ENCODE measurements at places on chromosomes 16 and 17.
A peak's percentile ranks its signal among the peaks of the same experiment; 100 is the strongest.

DNA sequence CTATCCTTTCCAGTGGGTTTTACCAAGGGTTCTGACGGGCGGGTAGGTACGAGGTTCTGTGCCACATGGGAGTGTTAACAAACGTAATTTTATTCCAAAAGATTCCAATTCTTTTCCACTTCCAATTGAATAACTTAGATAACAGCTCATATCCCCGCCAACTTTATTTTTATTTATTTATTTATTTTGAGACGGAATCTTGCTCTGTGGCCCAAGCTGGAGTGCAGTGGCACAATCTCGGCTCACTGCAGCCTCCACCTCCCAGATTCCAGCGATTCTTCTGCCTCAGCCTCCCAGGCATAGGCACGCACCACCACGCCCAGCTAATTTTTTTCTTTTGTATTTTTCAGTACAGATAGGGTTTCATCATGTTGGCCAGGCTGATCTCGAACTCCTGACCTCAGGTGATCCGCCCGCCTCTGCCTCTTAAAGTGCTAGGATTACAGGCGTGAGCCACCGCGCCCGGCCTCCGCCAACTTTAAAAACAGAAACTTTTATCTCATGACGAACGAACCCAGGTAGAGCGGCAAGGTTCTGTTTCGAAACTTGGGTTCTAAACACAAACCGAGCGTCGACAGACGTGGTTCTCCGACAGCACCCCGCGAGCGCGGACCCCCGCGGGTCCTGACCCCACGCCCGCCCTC is 613 bp downstream of the ECI1 start:
- no peak for DNase-seq

DNA sequence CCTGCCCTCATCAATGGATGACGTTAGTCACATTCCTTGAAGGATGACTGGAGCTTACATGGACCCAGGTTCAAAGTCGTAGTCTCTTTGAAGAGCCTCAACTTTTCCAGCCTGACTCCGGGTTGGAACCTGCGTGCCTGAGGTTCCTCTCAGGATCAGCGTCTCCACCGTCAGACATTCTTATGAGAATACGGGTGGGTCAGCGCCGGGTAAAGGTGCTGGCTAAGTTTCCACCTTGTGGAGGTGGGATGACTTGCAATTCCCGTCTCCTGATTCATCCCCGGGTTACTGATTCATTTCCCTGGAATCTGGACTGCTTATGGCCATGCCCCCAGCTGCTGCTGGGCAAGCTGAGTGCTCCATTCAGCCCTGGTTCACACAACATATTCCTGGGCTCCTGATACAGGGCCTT is 38.9 kb upstream of the CMIP start:
- DNase-seq = peak; percentile 98

GRCh38 chr17:63488851-63489250 is 12.0 kb downstream of the ACE start:
- DNase-seq = no peak

GRCh38 chr17:73546770-73547536 is 97.3 kb downstream of the SDK2 start:
- peak; percentile 68 for DNase-seq

- DNase-seq = no peak
These were observed 16.2 kb downstream of the MARCHF10 start for GRCh38 chr17:62791767-62792446.

DNA sequence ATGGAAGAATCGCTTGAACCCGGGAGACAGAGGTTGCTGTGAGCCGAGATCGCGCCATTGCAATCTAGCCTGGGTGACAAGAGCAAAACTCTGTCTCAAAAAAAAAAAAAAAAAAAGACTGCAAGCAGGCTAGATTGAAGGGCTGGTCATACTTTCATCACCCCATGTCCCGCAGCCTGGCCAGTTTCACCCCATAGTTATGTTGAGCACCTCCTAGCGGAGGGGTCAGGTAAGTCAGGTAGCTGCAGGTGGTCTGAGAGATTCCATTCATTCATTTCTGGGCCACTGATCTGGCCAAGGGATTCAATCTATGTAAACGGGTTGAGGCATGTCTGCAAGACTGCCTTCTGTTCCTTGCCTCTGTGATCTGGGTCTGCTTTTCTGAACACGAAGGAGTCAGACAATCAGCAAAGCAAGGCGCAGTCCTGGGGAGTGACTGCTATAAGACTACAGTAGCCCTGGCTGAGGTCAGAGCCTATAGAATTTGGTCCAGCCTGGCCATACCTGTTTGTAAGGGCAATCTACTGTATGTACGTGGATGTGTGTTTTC is 23.6 kb upstream of the BPTF start:
- DNase-seq = no peak

DNA sequence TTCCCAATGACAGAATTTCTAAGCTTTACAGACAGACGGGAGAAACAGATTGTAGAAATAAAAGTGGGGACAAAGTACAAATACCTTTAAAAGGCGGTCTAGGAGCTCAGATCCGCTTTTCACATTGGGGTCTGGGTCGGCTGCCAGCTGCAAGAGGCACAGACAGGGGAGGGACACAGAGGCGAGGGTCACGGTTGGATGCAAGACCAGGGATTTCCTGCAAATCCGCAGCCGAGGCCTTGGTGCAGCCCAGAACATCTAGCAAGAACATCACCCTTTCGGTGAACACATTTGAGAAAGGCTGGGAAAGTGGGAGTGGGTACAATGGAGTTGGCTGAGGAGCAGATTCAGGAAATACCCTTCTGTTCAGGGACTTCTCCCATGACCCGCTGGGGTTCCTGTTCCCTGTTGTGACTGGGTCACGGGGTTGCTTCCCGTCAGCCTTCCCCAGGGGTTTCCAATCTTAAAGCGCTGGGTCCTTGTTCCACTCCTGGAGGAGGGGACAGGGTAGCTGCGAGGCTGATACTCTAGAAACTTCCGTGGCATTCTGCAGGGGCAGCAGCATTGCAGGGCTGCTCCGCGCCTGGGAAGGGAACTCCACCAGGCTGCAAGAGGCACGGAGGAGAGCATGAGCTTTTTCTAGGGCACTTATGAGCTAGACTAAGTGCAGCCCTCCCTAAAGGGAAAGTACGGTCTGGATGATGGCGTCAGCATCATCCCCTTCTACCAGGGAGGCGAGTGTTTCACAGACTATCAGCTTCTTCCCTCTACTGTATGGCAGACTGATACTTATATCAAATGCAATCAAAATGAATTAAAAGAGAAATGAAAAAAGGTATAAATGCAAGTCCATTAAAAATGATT is 16.0 kb downstream of the VAC14 start:
- no peak for DNase-seq

DNA sequence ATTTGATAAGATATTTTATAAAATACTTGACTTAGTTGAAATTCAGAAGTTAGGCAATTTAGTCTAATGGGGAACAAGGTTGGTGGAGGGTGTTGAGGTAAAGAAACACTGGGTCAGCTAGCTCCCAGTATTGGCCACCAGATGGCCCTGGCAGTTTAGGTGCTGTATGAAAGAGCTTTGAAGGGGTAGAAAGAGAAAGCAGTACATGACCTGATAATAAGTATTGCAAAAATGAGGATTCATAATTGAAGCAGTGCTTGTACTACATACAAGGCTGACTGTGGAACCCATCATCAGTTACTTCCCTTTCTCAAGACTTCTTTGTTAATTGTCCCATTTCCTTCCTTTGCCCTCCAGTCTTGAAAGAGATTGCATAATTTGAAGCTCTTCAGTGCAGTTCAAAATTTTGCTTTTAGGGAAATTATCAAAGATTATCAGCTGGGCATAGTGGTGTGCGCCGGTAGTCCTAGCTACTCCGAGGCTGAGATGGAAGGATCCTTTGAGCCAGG is 29.4 kb downstream of the TANC2 start:
- DNase-seq = peak; percentile 5

DNA sequence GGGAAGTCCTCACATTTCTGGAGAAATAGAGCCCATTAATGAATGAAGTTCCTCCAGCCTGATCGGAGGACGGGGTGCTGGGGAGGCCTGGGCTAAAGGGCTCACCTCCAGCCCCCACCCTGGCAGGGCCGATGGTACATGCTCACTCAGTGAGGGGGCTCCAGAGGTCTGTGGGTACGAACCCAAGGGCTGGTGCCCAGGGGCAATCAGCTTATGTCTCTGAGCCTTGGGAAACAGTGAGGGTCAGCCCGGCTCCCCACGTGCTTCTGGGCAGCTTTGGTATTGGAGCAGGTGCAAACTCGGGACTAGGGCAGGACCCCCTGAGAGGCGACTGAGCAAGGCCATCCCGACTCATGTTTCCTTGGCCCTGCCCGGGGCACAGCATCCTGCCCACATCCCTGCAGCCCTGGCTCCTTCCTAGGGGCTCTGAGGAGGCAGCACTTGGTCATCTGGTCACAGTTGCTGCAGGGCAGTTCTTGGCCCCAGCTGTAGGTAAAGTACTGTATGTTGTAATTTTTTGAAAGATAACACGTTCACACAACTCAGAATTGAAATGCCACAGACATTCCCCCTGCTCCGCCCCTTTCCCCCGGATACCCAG is 969 bp upstream of the CETP start:
- no peak for DNase-seq

DNA sequence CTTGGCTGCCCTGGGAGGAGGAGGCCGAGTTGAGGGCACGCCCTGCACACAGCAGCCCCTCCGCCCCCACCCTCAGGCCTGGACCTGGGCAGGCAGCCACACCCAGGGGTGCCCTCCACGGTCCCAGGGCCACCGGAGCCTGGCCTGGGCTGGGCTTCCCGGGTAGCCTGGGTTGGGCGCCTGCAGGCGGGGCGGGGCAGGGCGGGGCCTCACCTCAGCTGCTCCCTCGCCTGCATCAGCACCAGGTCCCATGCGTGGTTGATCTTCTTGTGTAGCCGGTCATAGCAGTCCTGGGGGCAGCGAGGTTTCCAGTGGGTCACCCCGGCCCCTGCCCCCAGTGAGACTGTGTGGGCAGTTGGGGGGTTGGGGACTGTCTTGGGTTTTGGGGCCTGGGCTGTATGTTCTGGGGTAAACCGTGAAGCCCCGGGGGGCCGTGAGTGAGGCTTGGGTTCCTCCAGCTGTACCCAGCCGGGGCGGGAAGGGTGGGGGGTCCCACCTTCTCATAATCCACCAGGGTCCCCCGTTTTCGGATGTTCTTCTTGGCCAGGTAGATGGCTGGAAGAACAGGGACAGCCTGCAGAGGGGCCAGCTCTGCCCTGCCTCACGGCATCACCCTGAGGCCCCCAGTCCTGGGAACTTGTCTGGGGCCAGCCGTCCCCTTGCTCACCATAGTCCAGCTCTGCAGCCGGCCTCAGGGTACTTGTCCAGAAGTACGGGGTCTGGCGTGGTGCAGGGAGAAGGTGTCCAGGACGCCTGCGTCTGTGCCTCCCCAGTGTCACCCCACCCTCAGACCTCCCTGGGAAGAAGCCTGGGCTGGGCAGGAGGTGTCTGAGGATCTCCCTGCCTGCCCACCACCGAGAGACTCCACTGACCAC is 2.0 kb downstream of the RGS11 start:
- DNase-seq = peak; percentile 46

- DNase-seq = no peak
These were observed 27.8 kb upstream of the TVP23A start for GRCh38 chr16:10846213-10846998.

GRCh38 chr16:87127061-87127765 is 190.0 kb downstream of the C16orf95 start:
- no peak for DNase-seq

- DNase-seq = peak; percentile 72
These were observed 41.7 kb upstream of the JPH3 start for GRCh38 chr16:87560428-87561199.

GRCh38 chr17:54899721-54900456 is 763 bp upstream of the TOM1L1 start:
- no peak for DNase-seq

GRCh38 chr16:70809392-70810060 is 8.6 kb upstream of the VAC14 start:
- DNase-seq = no peak

DNA sequence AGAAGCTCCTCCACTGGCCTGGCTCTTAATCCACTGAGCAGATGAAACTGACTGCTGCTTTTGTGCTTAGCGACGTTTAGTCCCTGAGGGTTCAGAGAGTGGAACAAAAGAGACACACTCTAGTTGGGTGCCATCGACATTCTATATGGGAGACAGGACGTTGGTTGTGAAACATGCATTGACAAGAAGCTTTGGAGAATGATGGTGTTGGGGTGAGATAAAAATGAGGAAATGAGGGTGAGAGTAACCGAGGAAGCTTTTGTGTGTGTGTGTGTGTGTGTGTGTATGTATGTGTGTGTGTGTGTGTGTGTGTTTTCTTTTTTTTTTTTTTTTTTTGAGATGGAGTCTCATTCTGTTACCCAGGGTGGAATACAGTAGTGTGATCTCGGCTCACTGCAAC is 89.5 kb downstream of the ABCC1 start:
- no peak for DNase-seq

- DNase-seq = no peak
These were observed 6.5 kb downstream of the MSLN start for GRCh38 chr16:766820-767640.

DNA sequence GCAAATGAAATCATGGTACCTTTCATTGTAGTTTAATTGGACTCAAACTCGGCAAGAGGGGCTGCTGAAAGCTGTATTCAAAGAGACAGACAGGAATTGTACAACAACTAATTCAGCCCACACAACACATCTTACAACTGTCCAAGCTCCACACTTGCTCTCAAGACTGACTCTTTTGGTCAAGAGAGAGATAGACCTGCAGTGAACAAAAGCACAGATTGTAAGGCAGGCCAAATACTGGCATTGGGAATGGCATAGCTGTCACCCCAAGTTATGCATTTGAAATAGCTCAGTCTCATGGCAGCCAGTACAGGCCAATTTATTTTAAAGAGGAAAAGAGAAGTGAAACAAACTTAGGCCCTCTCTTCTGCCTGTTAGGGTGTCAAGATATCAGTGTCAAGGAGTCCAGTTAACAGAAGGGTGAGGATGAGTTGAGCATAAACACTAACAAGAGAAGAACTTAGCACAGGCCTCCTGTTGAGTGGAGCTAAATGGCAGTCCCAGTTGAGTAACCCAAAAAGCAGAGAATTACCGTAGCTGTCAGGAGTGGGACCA is 215.7 kb downstream of the IRX3 start:
- DNase-seq = no peak

- no peak for DNase-seq
These were observed 38.5 kb downstream of the USP22 start for GRCh38 chr17:21004016-21004930.

DNA sequence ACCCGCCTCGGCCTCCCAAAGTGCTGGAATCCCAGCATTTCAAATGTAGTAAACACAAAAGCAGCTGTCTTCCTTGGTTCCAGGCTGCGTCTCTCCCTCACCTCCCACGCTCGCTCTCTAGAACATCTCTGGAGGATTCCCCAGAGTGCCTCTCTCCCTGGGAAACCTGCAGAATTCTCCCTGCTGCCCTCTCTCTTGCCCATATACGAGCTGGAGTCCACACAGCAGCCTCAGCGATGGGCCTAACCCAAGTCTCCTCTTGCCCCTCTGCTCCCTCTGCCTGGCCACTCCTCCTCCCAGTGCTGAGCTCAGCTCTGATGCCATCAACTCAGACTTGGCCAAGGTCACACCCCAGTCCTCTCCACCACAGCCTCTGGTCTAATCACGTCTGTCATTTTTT is 10.6 kb downstream of the GPRC5B start:
- DNase-seq = no peak

- no peak for DNase-seq
These were observed 684.2 kb downstream of the WWOX start for GRCh38 chr16:78783570-78784079.
